ENCODE measurements at places on chromosomes 7 and 10. TPM values are rescaled to one million over a fixed set of nuclear protein-coding genes. Genes with fewer than 3 reads are reported as not detected.

CHST3 gene
- total RNA-seq, result 15.9 TPM

DRGX gene
- 0.26 TPM for total RNA-seq

SLC26A5 gene
- total RNA-seq, result 1.6 TPM

DNA sequence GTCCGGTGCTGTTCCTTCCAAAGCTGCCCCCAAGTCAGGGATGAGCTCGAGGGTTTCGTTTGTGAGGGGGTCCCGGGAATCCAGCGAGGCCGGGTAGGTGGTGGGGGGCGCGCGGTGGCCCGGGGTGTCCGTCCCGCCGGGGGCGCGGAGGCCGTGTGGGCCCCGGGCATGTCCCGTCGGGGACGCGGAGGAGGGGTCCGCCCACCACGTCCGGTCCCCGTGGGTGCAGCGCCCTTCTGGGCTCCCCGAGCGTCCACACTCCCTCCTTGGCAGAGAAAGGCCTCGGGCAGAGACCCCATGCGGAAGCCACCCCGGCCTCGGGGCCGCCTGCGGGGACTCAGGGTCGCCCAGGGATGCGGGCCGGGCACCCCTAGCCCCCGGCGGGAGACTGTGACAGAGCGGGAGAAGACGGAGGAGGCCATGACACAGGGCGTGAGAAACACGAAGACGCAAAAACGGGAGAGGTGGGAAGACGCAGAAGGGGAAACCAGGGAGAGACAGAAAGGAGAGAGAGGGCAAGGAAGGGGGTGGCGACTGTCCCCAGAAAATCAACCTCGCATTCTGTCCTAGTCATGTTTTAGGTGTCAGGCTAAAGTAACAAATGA is 640 bp upstream of the ZNF425 start:
- no peak for DNase-seq

DNA sequence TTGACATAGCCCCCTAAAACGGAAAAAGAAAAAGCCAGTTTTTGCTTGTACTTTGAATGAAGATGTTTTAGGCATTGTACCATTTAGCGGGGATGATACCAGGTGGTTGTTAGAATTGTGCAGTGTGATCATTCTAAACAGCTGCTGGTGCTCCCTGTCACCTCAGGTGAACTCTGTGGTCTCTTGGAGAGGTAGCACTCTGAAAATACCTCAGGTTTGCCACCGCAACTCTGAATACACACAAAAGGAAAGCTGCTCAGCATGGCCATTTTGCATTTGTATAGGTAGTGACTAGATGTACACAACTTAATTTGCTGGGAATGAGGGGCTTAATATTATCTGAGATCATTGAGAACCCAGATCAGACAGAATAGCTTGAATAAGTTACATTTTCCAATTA is 52.6 kb downstream of the PLEKHA8 start:
- no peak for DNase-seq

WEE2 gene
- 0.42 TPM for total RNA-seq
